ENCODE measurements at places on chromosomes 16 and 17. TPM values are rescaled to one million over a fixed set of nuclear protein-coding genes. Genes with fewer than 3 reads are reported as not detected.

Gene PPM1E
- total RNA-seq, result 18.8 TPM

GRCh38 chr17:63066158-63066813 is 100.3 kb downstream of the TANC2 start:
- H3K27ac ChIP-seq, result no peak overlapping the region
- peaks cover 38% of the 10 kb centered on the region for H3K4me1 ChIP-seq
- no peaks in the 10 kb centered on the region for H3K36me3 ChIP-seq
- H3K27me3 ChIP-seq, result no peaks in the 10 kb centered on the region
- DNase-seq, result no peak
- H3K4me3 ChIP-seq, result no peak overlapping the region

Gene MPP3
- 7.0 TPM for total RNA-seq

Gene CES4A
- 1.8 TPM for total RNA-seq

DNA sequence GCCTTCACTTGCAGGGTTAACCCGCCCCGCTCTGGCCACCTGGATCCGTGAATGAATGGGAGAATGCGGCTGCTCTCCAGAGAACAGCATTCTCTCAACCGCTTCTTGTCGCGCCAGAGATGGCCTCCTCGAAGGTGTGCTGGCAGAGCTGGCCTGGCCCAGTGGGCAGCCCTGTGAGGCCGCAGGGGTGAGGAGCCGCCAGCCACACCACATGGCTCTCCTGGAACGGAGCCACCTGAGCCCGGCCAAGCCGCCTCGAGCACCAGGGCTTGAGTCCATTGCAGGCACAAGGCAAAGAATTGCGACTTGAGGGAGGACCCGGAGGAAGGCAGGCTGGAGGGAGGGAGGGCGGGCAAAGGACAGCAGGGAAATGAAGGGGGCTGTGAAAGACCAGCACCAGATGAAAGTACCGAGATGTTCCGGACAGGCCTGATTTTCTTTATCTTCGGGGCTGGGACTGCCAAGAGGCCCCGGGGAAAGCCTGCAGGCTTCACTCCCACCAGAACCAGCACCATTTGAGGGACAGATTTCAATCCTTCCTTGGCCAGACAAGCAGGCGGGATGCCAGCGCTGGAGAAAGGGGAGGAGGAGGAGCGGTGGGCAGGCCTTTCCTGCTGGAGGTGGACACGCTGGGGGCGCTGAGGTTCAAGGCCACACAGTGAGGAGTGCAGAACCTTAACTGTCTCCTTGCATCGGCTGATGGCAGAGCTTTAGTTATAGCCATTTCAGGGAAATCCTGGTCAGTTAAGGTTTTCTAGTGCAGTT is 69.4 kb downstream of the MRC2 start:
- H3K27me3 ChIP-seq, result peaks cover 3% of the 10 kb centered on the region
- no peaks in the 10 kb centered on the region for H3K36me3 ChIP-seq
- no peak overlapping the region for H3K27ac ChIP-seq

DNA sequence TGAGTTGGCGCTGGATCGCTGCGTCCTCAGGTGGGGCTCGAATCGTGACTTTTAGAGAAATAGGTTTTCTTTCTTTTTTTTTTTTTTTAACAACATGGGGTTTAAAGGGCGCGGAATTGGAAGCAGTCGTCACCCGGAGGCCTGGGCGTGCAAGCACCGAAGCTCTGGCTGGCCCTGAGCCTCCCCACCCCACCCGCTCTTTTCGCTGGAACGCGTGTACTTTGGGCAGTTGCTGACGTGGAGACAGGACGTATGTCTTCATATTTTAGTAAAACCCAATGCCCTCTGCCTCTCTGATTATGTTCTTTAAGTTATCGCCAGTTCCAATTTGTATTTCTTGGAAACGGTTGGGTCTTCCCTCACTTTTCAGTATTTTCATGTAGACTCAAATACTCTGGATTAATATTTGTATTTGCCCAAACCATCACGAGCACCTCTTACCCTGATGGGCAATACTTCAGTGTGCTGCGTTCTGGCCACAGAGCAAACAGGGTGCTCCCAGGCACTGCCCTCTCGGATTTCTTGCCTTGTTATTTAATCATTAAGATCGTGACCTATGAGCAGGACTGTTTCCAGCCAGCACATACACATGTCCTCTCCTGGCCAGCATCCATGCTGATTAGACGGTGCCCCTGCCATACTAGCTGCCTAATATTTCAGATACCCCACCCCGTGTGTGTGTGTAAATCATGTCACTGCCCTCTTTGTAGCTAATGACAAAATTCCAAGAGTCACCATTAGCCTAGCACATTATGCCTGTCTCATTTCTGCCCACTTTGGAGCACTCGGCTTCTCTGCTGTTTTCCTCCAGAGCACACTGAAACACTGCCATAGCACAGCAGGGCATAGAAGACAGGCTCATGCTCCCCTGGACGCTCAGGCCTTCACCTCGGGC is 805 bp upstream of the C16orf95 start:
- peak overlapping the region; percentile 92 for H3K4me3 ChIP-seq
- peaks cover 5% of the 10 kb centered on the region for H3K4me1 ChIP-seq
- no peaks in the 10 kb centered on the region for H3K36me3 ChIP-seq
- no peak for DNase-seq

- no peaks in the 10 kb centered on the region for H3K27me3 ChIP-seq
- DNase-seq, result peak; percentile 87
- H3K4me1 ChIP-seq, result peaks cover 5% of the 10 kb centered on the region
- no peaks in the 10 kb centered on the region for H3K36me3 ChIP-seq
- H3K27ac ChIP-seq, result peak overlapping the region; percentile 88
Observed at GRCh38 chr16:22297871-22298733, 893 bp downstream of the POLR3E start.

Gene MED1
- total RNA-seq, result 30.0 TPM

Gene NDUFAF8
- 29.8 TPM for total RNA-seq

Gene HBA2
- total RNA-seq, result not detected

GRCh38 chr16:2686912-2687507 is 4.7 kb downstream of the KCTD5 start:
- H3K27ac ChIP-seq, result no peak overlapping the region
- peaks cover 1% of the 10 kb centered on the region for H3K4me1 ChIP-seq
- DNase-seq, result no peak
- H3K36me3 ChIP-seq, result no peaks in the 10 kb centered on the region
- H3K4me3 ChIP-seq, result no peak overlapping the region

Data from neural progenitor cell (in vitro differentiated cells).